NCI-H2171 (cell line): ENCODE measurements at places on chromosomes 5 and 9.

- no peak for DNase-seq
These were observed 174.1 kb downstream of the PIK3R1 start for GRCh38 chr5:68389618-68390017.

DNA sequence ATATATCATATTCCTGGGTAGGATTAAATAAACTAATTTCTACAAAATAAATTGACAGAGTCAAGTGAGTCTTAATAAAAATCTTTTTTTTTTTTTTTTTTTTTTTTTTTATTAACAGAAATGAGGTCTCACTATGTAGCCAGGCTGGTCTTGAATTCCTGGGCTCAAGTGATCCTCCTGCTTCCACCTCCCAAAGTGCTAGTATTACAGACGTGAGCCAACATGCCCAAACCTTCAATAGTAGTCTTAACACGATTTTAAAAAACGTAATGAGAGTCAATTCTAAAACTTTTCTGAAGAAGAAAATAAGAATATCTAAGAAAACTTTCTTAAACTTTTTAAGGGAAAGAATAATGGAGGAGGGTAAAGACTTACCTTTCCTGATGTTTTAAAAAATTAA is 84.2 kb downstream of the YIPF5 start:
- no peak for DNase-seq

- no peak for DNase-seq
These were observed 45.5 kb downstream of the FER start for GRCh38 chr5:108793207-108793606.

DNA sequence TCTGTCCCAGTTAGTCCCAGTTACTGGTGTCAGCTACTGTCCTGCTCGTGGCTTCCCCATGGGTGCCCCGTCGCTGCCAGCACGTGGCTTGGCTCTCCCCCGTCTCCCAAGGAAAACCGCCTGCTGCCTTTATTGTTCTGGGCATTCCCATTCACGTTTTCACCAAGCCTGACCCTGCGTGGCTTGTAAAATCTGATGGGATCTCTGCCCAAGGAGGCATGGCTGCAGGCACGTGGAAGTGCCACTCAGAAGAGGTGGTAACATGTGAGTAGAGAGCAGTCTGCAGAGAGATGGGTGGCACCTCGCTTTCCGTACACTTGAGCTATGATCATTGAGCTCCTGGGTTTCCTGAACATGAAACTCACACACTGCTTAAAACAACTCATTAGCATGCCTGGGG is 429.2 kb upstream of the KLF4 start:
- DNase-seq: no peak

- DNase-seq: no peak
These were observed 25.6 kb downstream of the SLC12A2 start for GRCh38 chr5:128109138-128109537.

DNA sequence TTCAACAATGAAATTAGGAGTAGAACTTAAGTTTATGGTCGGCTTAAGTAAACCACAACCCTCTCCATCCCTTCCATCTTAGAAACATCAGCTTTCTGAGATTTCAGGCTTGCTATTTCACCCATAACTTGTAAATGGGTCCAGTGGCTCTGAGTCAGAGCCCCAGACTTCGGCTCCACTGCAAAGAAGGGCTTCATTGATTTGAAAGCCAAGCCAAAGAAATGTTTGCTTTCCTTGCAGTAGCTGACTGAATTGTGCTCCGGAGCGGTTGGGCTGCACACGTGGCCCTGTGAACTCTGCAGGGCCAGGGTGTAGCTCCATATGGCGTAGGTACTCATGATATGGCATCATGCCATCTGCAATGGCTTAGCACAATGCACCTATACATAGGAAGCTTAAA is 57.0 kb downstream of the NREP start:
- peak; percentile 44 for DNase-seq

DNA sequence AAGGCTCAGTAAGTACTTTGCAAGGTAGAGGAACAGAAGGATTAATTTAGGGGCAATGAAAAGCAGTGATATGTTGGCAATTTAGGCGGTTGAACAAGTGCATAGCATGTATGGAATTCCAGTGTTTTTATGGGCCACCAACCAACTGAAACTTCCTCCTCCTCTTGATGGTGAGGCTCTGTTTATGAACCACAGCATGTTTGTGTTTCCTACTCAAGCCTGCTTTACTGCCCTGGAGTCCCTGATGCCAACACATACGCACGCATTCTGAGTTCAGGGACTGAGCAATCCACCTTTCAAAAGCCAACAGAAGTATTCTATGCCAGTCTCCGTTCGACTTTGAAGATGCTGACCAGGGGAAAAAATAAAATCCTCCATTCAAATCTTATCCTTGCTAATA is 417.5 kb downstream of the EFNA5 start:
- no peak for DNase-seq

GRCh38 chr5:107485184-107485583 is 185.6 kb downstream of the EFNA5 start:
- no peak for DNase-seq

DNA sequence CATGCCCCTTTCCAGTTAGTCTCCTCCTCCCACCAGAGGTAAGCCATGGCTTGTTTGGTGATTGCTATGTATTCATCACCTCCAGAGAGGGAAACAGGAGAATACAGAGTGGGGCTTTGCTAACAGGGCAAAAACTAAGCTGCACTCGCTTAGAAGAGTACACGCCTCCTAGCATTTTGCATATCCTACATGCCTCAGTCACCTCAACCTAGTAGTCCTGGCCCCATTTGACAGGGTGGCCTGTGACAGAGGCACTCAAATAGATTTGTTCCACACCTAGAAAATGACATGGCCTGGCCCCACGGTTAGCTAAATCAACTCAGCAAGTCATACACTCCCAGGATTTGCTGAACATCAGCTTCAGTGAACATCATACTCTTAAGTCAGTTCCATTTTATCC is 90.7 kb downstream of the CYFIP2 start:
- no peak for DNase-seq

DNA sequence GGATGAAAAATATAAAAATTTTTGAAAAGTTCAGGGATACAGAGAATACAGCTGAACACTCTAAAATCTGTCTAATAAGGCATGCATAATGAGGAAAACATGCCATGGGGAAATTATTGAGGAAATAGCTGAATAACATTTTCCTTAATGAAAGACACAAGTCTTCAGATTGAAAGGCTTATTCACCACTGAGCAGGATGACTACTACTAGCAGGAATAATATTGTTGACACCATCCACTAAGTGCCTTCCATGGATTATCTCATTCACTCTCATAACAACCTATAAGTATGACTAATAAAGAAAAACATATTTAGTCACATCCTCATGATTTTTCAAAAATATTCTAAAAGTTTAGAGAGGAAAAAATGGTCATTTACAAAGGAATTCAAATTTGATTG is 96.7 kb upstream of the FER start:
- no peak for DNase-seq

GRCh38 chr9:93479726-93480125 is 26.3 kb upstream of the FAM120AOS start:
- DNase-seq: no peak

- no peak for DNase-seq
These were observed 475.7 kb downstream of the EBF1 start for GRCh38 chr5:158623971-158624370.

GRCh38 chr9:132498531-132499210 is 83.7 kb upstream of the BARHL1 start:
- no peak for DNase-seq

DNA sequence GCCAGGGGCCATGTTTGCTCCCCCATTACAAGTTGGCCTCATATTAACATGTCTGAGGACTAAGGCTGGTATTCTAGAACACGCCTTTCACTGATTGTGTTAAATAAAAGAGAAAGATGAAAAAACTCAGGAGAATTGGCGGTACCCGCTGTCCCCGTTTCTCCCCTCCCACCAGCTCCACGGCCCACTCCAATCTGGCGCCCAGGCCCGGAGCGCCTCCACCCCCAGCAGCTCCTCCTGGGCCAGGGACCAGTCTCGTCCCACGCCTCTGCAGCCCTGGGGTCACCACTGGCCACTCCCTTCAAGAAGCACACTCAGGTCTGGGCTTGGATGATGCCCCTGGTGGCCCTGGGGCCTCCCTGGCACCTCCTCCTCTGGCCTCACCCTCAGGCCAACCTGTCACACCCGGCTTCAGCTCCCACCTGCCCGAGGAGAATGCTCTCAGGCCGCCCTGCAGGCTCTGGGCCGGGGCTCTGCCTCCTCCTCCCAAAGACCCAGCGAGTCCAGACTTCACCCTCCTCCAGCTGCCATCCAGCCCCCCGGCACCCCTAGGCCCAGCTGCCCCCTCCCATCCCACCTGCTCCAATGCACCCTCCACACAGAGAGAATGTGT is 133.0 kb upstream of the PPP1R26 start:
- DNase-seq: no peak

- DNase-seq: no peak
These were observed 39.3 kb upstream of the VDAC1 start for GRCh38 chr5:134043793-134044792.

DNA sequence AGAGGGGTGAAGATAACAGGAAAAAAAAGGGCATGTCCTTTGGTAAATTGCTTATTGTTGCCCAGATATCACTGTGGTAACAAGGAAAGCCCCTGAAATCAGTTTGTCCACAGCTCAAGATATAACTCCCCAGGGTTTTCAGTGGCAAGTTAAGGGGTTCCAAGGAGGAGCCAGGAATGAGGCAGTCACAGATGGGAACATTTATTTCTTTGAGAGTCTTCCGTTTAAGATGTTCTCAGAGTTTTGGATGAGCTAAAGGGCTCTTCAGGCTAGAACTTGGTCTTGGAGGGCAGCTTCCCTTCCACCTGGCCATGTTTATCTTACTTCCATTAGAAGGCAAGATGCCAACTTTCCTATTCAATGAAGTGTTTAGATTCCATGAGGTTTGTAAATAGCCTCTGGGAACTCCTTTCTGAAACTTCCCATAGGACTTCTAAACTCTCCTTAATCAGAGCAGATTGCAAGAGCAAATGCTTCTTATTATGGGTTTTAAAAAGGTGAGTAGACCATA is 277.6 kb upstream of the TNC start:
- no peak for DNase-seq

GRCh38 chr9:92184041-92184564 is 68.9 kb upstream of the SPTLC1 start:
- no peak for DNase-seq

DNA sequence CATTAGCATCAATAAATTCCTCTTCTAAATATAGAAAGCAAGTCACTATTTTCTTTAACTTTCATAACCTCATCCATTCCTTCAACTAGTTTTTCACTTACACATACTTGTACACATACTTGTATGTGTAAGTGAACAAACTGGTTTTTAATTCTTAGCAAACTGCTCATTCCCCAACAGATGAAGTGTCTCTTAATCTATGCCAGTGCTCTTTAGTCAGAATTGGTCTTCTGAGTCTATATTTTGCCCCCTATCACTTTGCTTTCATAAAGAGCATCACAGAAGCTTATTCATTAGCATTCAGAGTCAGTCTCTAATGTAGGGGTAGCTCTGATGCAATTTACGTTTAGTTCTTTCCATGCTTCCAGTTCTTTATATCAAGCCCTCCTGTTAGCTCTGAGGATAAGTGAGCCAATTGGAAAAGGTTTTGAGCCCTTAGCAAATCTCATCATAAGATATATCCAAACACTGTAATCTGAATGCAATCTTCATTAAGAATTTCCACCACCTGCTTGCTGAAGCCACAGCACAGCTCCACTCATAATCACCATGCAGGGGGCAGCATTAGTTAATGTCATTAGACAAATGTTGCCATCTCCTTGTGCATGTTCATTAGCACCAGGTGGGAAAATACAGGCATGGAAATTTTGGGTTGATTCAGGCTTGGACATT is 178.5 kb upstream of the SLC24A2 start:
- no peak for DNase-seq

- no peak for DNase-seq
These were observed 235.9 kb downstream of the FER start for GRCh38 chr5:108983461-108984092.

GRCh38 chr5:134459491-134459890 is 47.8 kb upstream of the CDKN2AIPNL start:
- no peak for DNase-seq

- no peak for DNase-seq
These were observed 31.9 kb upstream of the DAPK1 start for GRCh38 chr9:87465816-87466215.

- no peak for DNase-seq
These were observed 7.7 kb upstream of the SHISAL2B start for GRCh38 chr5:64682608-64683007.

DNA sequence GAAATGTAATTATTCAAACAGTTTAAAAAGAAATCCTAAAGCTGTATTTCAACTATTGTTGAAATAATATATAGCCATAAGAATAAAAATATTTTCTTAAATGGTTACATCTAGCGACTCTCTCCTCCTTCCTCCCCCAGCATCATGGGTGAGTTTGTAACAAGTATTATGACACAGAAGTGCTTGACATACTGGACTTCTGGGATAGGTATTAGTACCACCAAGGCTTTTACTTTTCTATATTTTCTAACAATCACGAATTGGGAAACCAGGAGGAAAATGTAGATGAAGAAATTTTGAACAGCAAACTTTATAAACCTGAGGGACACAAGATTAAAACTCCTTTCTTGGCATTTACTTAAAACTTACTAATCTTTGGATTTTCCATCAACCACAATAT is 4.4 kb downstream of the RORB start:
- DNase-seq: no peak

DNA sequence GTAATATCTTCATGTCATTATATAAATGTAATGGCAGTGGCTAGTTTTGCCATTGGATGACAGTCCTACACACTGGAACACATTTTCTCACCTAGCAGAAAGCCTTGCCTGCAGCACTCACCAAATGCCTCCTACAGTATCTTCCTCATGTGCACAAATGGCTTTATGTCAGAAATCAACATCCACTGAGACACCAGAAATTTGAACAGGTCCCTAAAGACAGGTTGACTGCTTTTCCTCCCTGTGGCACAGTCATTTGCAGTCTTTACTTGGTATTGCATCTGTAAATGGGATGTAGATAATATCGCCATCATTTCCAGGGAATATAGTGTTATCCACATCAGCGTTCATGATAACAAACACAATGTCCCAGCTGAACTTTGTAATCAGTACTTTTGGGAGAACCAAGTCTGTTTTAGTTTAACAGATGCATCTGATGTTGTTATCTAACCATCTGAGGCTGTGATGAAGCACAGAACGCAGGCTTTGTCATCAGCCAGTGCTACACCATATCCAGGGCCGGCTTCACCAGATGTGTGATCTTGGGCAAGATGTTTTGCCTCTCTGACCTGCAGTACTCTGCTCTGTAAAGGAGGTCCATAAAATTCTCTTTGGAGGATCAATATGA is 83.9 kb upstream of the TAS2R1 start:
- DNase-seq: no peak

DNA sequence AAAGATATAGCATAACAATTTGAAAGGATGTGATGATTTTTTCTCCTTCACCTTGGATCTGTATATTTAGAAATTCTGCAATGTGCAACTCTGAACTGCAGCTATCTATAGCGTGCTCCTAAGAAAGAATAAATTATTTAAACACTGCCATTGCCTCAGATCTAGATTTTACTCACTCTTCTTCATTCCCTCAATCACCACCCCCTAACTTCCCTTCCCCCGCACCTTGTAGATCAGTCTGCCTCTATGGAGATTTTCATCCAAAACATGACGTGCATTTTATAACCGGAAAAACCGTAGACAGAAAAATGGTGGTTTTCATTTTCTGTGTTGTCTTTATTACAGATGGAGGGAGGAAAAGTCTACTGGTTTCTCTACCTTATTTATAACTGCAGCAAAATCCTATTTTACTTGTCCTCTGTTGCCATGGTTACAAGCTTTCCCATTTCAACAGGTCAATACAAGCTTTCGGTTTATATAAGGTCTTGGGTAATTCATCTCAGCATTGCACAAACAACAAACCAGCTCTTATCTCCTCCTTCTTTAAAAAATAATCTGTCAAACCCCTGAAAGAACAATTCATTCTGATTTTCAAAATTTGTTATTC is 480.0 kb downstream of the TAF11L14 start:
- no peak for DNase-seq

- DNase-seq: peak; percentile 26
These were observed at the start of gene CLIC3 for GRCh38 chr9:136996361-136997292. CLIC3 (minus strand) TSS chr9:136996568; CDS start chr9:136996543, 25 bp downstream.
